ENCODE measurements at places on chromosomes 7 and 10.

DNA sequence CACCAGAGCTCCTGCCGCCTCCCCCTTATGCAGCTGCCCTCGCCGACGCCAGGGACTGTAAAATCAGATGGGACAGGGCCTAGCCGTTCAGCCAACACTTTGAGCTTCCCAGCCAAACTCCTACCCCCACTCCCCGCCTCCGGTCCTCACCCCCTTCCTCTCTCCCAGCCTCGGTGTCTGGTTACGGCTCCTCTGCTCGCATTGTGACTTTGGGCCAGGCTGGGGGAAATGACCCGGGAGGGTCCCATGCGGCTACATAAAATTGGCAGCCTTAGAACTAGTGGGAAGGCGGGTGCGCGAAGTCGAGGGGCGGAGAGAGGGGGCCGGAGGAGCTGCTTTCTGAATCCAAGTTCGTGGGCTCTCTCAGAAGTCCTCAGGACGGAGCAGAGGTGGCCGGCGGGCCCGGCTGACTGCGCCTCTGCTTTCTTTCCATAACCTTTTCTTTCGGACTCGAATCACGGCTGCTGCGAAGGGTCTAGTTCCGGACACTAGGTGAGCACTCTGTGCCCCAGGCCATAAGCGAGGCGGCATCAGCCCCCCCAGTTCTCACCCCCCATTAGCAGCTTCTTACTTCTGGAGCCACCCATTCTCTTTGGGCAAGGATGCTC lies at the start of gene KAZALD1:
Gene KAZALD1, plus strand, starts transcription at position 366 of the 608 bp plus-strand sequence. CDS start 604 bp downstream, outside the sequence.
- DNase-seq, result no peak

- no peak for DNase-seq
Measured at GRCh38 chr7:135189961-135190360, 19.5 kb upstream of the CYREN start.

DNA sequence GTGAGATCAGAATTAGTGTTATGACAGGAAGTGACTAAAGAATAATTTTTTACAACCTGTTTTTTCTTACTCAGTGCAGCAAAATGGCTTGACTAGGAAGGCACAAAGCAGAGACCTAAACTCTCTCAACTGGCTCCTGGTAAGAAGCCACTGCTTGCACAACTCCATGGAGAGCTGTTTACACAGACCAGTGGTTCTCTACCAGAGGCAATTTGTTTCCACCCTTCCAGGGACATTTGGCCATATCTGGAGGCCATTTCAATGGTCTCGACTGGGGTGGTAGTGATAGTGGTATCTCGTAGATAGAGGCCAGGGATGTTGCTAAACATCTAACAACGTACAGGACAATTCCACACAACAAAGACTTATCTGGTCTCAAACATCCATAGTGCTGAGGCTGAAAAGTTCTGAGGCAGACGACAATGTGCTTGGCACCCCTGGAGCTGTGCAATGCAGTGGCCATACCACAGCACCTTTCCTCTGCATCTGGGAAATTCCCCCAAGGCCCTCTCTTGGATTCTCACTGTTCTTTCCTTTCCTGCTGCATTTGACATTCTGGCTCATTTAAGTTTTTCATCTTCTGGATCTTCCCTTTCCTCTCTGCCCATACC lies 105.4 kb upstream of the LAMB4 start:
- DNase-seq, result no peak

DNA sequence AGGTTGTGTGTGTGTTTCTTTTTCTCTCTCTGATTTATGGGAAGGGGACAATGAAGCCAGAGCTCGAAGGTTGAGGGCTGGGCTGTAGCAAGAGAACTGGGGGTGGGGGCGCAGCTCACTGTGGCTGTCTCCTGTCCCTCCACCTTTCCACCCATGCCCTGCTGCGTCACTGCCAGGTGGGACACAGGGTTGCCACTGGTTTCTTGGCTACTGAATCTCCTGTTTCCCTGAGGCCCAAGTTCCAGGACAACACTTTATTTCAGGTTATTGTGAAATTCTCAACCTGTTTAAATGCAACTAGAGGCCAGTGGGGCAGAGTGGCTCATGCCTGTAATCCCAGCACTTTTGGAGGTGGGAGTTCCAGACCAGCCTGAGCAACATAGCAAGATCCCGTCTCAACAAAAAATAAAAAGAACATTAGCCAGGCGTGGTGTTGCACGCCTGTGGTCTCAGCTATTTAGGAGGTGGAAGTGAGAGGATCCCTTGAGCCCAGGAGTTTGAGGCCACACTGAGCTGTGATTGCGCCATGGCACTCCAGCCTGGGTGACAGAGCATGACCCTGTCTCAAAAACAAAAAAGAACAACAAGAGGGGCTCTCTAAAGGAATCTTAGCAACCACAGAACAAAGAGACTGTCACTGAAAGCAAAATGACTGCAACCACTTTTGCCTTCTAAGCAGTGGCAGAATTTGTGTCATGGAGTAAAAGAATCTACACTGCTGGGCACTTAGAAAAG lies 22.6 kb downstream of the TBATA start:
- no peak for DNase-seq

DNA sequence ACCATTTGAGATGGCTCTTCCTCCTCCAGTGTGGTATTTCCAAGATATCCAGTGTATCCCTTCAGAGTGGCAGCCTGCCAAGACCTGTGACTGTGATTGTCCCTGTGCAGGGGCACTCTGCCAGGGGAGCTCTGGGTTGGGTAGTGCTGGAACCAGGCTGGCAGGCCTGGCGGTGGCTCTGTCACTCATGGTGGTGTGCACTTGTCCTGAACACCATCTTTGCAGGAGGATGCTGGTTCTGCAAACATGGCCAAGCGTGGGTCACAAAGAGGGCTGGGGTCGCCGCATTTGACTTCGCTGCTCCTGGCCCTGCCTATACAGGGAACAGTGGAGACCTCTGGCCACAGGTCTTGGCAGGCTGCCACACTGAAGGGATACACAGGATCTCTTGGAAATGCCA lies 205.2 kb downstream of the PRPF18 start:
- DNase-seq, result no peak
